Mucosa of gallbladder (tissue), 1 donor: ENCODE measurements at places on chromosomes 7 and 10. TPM values are rescaled to one million over a fixed set of nuclear protein-coding genes. Genes with fewer than 3 reads are reported as not detected.
A peak's percentile ranks its signal among the peaks of the same experiment; 100 is the strongest.

- no peak for DNase-seq
These were observed 90.7 kb downstream of the PARP12 start for GRCh38 chr7:139972029-139972428.

DNA sequence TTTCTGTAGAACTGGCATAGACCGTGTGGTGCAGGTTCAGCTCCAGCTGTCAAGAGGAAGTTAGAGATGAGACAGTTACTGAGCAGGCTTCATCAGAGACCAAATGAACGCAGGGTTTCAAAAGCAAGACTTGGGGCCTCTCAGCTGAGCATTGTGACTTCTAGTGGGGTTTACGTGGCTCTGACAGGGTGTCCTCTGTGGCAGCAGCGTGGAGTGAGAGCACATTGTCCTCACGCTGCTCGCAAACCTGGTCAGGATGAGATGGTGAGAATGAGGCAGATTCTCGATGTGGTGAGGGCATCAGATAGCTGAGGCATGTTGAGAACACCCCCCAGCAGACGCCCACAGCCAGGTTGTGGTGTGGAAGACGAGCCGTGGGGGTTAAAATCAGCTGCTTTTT is 126.0 kb downstream of the DNAJB6 start:
- DNase-seq, result no peak

GRCh38 chr7:101673951-101674350 is 44.9 kb upstream of the MYL10 start:
- DNase-seq, result no peak

- peak; percentile 61 for DNase-seq
These were observed 64.8 kb upstream of the CAPZA2 start for GRCh38 chr7:116797612-116798011.

DNA sequence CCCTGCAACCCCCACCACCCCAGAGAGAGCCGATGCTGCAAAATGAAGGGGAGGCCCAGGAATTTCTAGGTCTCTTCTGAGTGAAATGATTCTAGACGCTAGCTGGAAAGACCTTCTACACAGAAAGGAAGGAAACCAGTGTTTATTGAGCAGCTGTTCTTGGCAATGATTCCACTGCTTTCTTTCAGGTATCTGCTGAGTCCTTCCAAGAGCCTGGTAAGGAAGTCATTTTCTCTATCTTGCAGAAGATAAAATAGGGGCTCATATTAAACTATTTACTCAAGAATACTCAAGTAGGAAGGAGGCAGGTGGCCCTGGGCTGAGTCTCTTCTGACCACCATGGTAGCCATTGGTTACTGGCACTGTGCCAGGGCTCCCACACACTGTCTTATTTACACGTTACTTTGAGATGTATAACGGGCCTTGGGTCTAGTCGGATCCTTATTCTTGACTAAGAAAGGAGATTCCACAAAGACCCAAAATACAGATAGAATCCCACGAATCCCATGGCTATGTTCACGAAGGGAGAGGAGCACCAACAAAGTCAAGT is 112.1 kb downstream of the GALNT11 start:
- DNase-seq, result no peak

DNA sequence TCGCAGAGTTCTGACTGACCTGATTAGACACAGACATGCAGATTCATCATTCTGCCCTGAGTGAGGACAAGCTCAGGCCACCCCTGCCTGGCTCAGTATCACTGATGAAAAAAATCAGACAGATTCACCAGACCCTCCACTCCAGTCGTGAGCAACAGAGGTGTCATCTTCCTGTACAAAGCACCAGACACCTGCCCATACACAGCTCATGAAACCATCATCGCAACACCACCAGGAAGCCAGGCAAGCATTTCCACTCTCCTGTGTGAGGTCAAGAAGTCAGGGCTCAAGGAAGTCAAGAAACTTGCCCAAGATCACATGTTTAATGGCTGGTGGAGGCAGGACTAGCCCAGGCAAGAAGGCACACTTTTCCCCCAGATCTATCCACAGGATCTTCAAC is 163.0 kb downstream of the CALN1 start:
- no peak for DNase-seq

AMPH gene
- 4.9 TPM for total RNA-seq

GRCh38 chr7:23403970-23404369 is 66.3 kb downstream of the IGF2BP3 start:
- no peak for DNase-seq

DNA sequence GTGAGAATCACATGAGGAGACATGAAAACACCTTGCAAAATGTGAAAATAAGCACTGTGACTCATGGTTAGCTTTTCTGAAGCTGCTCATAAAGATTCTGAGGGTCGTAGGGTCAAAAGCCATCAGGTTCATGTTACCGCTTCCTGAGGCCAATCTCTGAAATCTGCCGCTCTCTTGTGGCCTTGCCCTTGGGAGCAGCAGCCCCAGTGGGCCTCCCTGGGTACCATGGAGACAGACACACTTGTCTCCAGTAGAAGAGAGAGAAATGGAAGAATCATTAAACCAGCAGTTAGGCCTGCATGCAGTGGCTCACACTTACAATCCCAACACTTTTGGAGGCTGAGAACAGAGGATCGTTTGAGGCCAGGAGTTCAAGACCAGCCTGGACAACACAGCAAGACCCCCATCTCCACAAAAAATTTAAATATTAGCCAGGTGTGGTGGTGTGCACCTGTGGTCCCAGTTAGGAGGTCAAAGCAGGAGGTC is 42.8 kb downstream of the NIPSNAP2 start:
- no peak for DNase-seq

GRCh38 chr7:2632733-2633537 is 1.1 kb downstream of the TTYH3 start:
- peak; percentile 56 for DNase-seq

HOXA1 gene
- 0.40 TPM for total RNA-seq

DNA sequence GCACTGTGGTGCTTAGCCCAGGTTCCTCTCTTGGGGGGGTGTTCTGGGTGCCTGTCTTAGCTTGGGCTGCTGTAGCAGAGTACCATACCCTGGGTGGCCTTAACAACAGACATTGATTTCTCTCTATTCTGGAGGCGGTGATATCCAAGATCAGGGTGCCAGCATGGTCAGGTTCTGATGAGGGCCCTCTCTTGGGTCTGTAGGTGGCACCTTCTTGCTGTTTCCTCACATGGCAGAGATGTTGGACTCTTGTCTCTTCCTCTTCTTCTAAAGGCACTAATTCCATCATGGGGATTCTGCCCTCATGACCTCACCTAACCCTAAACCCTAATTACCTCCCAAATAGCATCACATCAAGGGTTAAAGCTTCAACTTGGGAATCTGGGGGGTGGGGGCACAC is 19.9 kb upstream of the CRHR2 start:
- no peak for DNase-seq

DNA sequence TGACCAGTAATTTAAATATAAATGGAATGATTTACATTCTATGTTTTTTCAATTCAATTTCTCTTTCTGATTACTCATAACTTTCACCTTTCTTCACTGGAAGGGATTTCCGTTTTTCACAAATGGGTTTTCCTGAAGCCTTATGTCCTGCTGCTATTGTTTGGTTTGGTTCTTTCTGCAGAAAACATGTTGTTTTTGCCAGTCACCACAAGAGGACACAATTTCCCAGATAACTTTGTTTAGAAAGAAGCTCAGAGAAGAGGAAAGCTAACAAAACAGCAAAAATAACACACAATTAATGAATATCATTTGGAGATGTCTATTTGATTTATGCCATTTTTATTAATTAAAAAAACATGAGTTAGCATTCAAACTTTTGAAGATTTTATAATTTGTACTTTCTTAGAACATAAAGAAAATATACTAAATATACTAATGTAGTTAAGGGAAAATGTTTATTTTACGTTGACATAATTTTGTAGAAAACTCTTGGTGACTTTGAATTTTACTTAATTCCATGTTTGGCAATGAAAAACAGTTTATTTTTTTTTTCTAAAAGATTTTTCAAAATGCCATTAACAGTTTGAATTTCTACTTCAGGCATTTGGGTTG is 4.6 kb upstream of the TWIST1 start:
- no peak for DNase-seq

PTN gene
- total RNA-seq, result 39.3 TPM

C10orf105 gene
- total RNA-seq, result 0.06 TPM

SLC16A12 gene
- total RNA-seq, result 0.43 TPM

DNA sequence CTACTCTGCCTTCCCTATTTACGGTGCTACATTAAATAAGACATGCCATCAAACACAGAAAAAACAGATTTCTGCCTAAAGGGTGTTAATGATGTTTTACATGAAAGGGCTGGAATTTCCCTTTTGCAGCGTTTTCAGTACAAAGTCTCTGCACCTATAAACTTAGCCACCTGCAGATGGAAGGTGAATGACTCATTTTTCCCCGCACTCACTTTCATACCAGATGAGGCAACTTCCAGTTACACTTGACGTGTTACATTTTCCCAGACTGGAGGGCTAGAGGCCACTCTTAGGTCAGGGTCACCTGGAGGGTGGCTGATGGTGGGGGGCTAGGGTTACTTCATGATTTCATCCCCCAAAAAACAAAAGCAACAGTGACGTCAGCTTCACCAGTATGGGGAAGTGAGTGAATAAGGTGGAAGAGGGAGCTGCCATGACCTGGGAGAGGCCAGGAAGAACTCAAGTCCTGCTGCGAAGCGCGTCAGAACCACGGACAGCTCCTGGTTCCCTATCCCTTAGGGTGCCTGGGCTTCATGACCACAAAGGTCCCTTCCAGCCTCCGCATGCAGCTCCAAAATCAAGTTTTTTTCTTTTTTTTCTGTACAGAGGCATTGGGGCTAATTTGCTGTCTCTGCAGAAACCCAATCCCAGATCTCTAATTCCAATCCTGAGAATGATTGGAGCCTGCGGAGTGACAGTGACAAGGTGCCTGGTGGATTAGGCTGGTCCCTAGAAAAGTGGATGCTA is 94.0 kb downstream of the ADARB2 start:
- peak; percentile 30 for DNase-seq

DNA sequence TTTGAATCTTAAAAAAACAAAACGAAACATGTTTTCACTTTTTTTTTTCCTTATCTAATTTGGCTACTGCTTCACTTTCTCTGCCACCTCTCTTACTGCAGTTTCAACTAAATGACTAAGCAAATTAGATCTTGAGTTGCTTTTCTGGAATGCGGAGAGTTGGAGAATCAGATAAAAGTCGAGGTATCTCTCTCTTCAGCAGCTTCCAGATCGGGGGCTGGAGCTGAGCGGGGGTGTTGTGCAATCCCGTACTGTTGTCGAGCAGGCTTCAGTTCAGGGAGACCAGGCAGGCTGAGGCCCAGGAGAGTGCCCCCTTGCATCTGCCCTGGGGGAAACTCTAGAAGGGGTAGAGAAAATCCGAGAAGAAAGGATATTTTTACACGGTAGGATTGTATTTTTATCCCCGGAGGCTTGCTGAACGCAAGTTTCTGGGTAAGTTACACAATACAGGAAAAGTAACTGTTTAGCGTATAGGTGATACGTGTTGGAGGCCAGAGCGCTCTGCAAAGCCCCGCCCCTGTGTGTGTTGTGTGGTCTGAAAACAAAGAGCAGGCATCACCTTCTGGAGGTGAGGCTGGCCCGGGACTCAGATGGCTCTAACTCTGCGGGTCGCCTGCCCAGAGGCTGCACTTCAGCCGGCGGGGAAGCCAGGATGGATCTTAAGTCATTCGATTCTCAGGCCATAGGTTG is 116.6 kb downstream of the KLF6 start:
- DNase-seq, result peak; percentile 59

PDCD11 gene
- 19.5 TPM for total RNA-seq
